CD4-positive, alpha-beta T cell treated with Interleukin-4 for 1 hour (primary cell): ENCODE measurements at places on chromosomes 4 and X.

- DNase-seq = no peak
These were observed at the start of gene ARL13A for GRCh38 chrX:100969408-100969807. ARL13A (plus strand) TSS chrX:100969708; CDS start chrX:100973690, 3,982 bp downstream.

DNA sequence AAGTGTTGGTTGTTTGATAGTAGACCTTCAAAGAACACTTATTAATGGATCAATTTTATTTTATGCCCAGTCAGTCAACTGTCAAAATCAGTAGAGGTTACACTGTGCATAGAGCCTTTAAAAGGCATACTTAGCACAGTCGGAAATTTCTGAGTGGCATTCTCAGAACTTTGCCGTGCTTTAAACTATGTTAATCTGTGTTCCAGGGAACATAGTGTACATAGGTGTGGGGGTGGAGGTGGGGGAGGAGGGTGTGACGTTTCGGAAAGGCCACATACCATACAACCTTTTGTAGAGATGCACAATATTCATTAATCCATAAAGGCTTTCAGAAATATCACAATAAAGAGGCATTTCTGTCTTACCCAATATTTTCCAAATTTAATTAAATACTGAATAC is 75.8 kb downstream of the RS1 start:
- DNase-seq = no peak

DNA sequence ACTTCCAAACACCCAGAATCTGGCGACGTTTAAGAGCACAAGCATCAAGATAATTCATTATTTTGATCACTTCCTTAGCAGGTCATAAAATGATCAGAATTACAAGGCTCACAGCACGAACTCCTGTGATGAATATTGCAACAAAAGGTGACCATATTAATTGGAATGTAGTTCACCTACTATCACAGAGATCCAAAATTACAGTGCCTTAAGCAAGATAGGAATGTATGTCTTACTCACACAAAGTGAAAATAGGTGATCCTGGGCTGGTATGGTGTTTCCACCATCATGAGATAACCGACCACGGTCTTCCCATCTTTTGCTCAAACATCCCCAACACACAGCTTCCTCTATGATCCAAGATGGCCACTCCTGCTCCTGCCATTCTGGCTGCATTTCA is 131.2 kb downstream of the SCFD2 start:
- no peak for DNase-seq

- DNase-seq = no peak
These were observed 474.7 kb downstream of the PCDH7 start for GRCh38 chr4:31194823-31195222.

- no peak for DNase-seq
These were observed 471.3 kb downstream of the TECRL start for GRCh38 chr4:63937961-63938360.

- DNase-seq = no peak
These were observed 19.9 kb downstream of the PHF8 start for GRCh38 chrX:54024350-54024749.

DNA sequence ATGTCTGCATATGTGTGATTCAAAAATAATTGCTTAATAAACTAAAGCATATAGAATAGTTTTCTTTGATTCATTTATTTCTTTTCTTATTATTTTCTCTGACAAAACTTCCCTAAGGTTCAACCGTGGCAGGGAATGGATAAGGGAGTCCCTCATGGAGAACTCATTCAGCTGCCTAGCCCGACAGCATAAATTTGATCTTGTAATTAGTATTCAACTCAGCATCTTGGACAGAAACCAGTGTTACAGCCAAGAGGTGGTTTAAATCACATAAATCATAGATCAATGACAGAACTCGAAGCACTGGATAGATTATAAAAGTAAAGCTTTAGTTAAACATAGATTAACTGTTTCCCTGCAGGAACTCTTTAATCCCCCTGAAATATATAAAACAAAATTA is 174.3 kb upstream of the POU3F4 start:
- DNase-seq = no peak

DNA sequence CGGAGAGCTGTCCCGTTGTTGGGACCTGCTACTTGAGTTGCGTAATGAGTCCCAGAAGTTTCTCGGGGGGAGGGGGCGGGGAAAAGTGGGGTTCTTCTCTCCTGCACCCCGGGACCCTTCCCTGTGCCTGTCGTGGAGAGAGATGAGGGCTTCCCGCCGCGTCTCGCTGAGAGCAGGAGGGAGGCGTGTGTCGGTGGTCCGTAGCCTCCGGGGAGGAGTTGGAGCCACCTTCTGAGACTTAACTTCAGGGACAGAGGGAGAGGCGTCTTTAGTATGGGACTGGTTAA is 698 bp downstream of the AFF1 start:
- no peak for DNase-seq

GRCh38 chr4:76950052-76950955 is 752 bp downstream of the SEPTIN11 start:
- DNase-seq = peak; percentile 47

DNA sequence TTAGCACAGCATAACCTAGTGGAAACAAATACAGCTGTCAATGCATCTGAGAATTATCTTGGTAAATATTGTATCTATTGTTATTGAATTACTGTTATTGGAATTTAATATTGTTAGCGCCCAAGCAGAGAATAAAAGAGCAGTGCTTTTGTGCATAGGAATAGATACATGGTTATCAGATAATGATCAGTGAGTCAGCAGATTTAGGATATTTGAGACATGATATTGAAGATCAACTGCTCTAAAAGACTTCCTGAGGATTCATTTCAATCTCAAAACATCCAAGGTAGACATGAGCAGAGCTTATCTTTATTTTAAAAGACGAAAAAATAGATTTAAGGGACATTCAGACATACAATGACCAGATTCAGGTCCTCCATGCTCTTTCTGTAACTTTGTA is 10.6 kb upstream of the H2AZ1 start:
- DNase-seq = no peak
